ENCODE measurements at places on chromosomes 12 and 14.

- DNase-seq: no peak
Observed at GRCh38 chr14:92563765-92564285, 50.2 kb downstream of the RIN3 start.

DNA sequence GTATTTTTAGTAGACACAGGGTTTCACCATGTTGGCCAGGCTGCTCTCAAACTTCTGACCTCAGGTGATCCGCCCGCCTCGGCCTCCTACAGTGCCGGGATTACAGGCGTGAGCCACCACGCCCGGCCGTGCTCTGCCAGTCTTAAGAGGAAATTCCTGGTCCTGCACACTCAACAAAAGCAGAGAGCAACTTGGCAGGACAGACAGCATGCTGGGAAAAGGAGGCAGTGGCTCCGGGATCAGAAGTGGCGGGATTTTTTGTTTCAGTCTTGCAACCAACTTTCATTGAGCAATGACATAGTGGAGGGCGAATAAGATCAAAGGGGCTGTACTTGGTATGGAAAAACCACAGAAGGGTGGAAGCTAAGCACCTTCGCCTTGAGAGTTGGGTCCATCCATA lies 2.1 kb downstream of the CKAP4 start:
- no peak for DNase-seq

- DNase-seq: no peak
Observed at GRCh38 chr14:104026024-104026423, 59.5 kb upstream of the ASPG start.

DNA sequence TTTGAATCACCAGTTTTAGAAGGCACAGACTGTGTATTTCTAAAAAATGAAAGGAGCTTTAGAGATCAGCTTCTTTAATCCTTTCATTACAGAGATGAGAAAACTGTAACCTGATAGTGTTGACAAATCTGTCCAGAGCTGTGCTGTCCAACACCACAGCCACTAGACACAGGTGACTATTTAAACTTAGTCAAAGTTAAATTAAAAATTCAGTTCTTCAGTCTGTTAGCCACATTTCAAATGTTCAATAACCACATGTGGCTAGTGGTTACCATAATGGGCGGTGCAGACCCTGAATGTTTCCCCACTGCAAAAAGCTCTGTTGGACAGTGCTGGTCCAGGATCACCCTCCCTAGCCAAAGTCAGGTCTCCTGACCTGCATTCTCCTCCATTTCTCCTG lies 21.6 kb downstream of the DAD1 start:
- DNase-seq: no peak

- no peak for DNase-seq
Observed at GRCh38 chr14:95046711-95047681, 110.3 kb downstream of the DICER1 start.

DNA sequence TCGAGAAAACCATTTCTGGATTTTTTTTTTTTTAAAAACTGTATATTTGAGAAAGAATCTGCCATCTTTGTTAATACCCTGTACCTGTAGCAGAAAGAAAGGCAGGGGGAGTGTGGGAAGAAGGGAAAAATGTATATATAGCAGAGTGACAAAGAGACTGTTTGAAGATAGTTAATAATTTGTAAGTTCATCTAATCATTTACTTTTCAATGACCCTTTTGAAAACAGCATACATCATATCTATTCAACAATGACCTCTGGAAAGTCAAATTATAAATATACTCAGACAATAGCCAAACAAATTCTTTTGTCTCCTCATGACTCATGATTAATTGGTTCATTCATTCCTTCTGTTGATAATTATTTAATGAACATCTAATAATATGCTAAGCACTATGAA lies 10.9 kb upstream of the CPM start:
- no peak for DNase-seq

GRCh38 chr12:48936379-48936979 lies 11.2 kb upstream of the FKBP11 start:
- DNase-seq: peak; percentile 13

GRCh38 chr12:90152897-90153624 lies 444.4 kb upstream of the ATP2B1 start:
- no peak for DNase-seq

DNA sequence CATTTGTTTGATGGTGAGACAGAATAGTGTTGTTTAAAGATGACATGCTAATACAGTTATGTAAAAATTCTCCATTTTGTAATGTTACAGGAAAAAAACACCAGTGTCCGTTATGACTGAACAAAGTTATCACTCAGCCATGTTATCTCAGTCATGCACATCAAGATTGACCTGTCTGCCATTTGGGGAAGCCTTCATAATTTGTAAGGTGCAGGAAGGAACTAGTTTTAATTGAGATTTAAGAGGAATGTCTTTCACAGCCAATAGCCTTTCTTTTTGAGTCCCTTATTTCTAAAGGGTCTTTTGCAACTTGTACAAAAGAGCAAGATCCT lies 432.2 kb downstream of the RAD51B start:
- DNase-seq: no peak

GRCh38 chr12:42854208-42854607 lies 264.7 kb upstream of the PRICKLE1 start:
- no peak for DNase-seq

GRCh38 chr12:104411826-104412641 lies 44.7 kb upstream of the CHST11 start:
- DNase-seq: no peak

DNA sequence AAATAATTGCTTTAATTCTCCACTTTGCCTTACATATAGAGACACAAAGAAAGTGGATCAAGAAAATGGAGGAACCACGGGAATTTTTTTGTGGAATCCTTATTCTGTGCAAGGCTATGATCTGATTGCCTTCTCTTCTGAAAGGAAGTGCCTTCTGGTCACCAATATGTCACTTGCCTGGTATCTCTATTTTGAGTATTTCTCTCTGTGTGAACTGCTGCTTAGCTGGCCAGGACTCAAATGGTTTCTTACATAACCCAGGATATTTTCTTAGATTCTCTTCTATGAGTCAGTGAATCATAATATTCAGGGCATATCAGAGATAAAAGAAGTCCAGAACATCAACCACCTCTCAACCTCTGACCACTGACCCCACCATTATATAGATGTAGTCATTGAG lies 156.1 kb downstream of the DIO2 start:
- DNase-seq: no peak

DNA sequence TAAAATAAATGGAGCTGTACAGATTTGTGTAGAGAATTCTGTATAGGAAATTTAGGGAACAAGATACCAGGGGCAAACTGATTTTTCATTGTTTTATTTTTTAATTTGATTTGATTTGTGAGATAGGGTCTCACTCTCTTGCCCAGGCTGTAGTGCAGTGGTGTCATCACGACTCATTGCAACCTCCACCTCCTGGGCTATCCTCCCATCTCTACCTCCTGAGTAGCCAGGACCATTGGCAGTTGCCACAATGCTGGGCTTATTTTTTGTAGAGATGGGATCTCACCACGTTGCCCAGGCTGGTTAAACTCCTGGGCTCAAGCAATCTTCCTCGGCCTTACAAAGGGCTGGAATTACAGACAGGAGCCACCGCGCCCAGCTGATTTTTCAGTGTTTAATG lies 18.0 kb upstream of the TBK1 start:
- DNase-seq: no peak

DNA sequence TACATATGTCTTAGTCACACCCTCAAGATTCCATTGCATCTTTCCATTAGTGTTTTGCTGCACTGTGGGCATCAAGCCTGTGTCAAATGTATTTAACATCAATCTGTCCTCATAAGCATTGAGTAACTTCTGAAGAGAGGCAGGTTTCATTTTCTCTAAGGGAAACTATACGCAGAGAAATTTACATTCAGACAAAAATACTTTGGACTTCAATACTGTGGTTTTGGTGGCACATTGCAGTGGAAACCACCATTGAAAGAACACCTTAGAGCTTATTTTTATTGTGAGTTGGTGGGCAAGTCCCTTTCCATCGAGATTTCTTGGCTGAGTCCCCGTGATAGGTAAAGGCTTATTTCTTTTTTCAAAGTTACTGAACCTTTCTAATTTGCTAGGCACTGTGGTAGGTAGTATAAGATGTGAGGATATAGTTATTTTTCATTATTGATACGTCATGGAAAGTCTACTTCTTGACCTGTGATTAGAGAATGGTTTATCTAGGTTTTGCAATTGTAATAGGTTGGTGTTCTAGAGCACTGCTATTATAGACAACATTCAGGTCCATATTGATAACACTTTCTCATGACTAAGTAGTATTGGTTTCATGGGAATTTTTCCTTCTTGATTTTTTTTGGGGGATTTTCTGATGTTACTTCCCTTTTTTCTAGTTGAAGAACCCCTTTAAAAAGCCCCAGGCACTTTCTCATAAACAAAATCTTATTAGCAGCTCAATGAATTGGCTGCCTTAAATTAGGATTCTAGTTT lies 81.9 kb downstream of the CFAP54 start:
- DNase-seq: no peak

GRCh38 chr12:123772074-123772473 lies 10.0 kb downstream of the DNAH10 start:
- DNase-seq: no peak

- DNase-seq: peak; percentile 29
Observed at GRCh38 chr14:93219103-93219726, 12.2 kb downstream of the UBR7 start.

- no peak for DNase-seq
Observed at GRCh38 chr12:54448344-54448743, 25.1 kb downstream of the GTSF1 start.

- no peak for DNase-seq
Observed at GRCh38 chr12:42385326-42385841, 59.4 kb downstream of the PPHLN1 start.

DNA sequence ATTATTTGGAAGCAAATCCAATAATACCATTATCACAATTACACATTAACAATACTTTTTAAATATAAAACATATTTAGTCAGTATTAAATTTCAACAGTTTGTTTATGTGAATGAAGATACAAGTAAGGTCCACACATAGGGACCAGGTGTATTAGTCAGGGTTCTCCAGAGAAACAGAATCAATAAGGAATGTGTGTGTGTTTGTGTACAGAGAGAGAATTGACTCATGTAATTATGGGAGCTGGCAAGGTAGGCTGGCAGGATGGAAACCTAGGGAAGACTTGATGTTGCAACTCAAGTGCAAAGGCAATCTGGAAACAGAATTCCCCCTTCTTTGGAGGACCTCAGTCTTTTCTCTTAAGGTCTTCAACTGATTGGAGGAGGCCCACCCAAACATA lies 123.2 kb upstream of the OTX2 start:
- no peak for DNase-seq

DNA sequence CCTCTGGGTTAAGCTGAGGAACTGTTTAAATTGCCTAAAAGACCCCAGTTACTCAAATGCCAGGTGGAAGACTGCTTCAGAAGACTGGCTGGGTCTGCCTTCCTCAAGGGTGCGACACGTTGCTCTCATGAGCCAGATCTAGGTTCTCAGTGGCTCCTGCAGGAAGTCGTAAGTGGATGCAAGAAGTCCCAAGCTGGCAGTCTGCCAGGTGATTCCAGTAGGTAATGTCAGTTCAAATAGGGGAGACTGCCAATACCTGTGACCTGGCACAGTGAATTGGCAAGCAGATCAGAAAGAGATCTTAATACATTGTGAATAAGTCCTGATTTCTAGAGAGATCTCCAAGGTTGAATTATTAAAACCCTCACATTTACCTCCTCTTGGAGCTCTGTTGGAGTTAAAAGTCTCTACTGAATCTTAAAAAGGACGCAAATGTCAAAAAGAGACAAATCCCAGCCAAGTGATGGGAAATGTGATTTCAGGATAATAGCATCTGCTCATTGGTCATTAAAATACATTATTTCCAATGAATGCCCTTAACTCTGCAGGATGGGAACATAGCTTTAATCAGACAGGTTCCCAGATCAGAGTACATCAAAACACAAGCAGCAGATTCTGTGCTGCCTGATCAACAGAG lies 98.8 kb upstream of the FRMD6 start:
- DNase-seq: peak; percentile 83

- DNase-seq: no peak
Observed at GRCh38 chr12:105507311-105508038, 177.0 kb downstream of the C12orf75 start.

DNA sequence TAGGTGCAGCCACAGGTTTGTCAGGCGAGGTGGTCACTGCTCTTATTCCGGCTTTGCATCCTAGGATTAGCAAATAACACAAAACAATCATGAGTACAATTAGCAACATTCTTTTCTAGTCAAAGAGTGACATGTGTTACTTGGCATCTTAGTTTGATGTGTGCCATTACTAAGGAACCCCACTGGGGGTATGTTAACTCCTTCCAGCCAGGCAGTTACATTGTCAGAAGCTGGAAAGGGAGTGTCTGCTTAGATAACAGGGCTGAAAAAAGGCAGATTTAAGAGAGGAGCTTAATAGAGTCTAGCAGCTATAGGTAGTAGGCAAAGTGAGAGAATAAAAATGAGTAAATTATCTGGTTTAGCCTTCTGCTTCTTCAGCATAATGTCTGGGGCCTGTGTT lies 30.5 kb upstream of the METAP2 start:
- no peak for DNase-seq

DNA sequence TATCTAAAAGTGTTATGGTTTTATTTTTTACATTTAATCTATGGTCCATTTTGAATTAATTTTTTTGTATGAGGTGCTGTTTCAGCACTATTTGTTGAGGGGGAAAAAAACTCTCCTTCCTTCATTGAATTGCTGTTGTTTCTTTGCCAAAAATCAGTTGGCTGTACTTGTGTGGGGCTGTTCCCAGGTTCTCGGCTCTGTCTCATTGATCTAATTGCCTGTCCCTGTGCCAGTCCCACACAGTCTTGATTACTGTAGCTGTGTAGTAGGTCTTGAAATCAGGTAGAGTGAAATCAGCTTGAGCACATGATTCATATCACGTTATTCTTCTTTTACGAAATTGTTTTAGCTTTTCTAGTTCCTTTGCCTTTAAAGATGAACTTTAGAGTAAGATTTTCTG lies 109.7 kb downstream of the ADGRD1 start:
- DNase-seq: peak; percentile 27

DNA sequence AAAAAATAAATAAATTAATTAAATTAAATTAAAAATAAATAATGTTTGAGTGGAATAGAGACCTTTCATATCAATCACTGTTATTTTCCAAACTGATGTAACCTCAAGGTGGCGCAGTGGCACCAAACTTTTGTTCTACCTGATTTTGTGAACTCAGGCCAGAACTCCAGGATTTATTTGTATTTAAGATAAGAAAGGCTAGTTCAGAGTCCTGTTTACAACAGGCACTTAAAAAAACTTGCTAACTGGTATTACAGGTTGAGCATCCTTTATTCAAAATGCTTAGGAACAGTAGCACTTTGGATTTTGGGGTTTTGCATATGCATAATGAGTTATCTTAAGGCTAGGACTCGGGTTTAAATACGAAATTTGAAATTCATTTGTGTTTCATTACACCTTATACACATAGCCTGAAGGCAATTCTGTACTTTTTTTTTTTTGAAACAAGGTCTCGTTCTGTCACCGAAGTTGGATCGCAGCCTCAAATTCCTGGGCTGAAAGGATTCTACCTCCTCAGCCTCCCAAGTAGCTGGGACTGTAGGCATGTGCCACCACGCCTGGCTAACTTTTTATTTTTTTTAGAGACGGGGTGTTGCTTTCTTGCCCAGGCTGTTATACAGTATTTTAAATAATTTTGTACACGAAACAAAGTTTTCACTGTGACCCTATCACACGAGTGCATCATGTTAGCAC lies 32.4 kb downstream of the YY1 start:
- DNase-seq: no peak

Measured in NCI-H1092 treated with DMSO at 0.1 percent for 48 hours (cell line).